Renal cortical epithelial cell (primary cell): ENCODE measurements at places on chromosomes 4 and X.

DNA sequence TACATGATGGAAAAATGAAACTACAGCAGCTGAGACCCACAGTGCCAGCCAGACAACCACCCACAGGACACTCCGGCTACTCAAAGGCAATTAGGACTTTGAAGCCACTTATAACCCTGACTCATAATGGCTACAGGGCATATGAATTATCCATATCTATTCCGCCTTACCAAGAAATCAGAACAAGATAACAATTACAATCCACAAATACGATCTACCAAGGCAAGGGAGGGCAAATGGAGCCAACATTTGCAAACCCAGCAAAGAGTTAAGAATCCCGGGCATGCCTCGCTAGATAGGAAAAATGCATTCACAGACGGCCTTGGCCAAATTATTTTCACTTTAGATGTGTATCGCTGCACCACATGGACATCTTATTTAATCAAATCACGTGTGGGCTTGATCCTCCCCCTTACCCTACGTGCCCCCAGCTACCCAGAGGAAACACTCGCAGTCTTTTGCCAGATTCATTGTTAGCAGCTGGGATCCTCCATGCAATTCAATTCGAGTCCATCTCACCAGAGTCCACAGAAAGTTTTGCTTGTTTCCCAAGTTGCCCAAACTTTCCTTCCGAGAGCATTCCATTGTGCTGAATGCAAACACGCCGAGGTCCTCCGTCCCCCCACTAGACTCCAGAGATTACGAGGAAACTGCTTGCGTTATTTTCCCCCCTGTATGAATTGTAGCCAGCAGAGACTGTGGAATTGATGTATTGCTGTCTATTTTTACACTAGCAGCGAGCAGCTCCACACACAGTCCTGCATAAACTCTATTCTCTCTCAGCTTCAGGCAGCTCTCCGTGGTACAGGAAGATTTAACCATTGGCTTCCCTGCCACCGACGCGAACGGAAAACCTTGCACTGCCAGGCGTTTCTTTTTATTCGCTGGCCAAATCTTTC, 1.2 kb downstream of the PPARGC1A start:
- DNase-seq: peak; percentile 49

- no peak for DNase-seq
These were observed 16.2 kb downstream of the SPOCK3 start for GRCh38 chr4:167218022-167218608.

DNA sequence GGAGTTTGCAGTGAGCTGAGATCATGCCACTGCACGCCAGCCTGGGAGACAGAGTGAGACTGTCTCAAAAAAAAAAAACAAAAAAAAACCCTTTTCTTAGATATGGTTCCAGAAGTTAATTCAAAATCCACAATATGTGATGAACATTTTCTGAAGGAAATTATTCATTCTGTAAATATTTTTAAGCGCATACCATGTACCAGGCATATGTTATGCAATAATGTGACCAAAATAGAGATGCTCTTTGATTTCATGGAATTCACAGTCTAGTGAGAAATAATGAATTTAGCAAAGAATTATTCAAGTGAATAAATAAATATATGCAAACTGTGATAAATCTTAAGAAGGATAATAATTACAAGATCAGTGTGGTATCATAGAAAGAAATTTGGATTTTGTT, 174.7 kb downstream of the GC start:
- DNase-seq: no peak

DNA sequence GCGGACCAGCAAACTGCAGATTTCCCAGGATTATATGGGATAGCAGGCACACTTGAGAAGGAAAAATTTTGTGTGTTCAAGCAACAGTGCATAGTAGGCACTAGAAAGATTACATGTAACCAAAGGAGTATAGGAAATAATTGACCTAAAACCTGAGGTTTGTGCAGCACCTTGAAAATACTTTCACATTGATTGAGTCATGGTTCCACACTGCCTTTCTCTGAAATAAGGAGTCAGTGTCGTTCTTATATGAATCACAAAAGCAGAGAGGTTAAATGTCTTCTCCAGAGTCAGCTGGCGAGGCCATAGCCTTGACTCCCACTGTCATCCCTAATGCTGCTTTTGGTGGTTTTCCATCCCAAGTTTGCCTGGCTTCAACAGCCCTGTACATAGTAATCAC, 138.9 kb downstream of the SOWAHB start:
- peak; percentile 66 for DNase-seq

DNA sequence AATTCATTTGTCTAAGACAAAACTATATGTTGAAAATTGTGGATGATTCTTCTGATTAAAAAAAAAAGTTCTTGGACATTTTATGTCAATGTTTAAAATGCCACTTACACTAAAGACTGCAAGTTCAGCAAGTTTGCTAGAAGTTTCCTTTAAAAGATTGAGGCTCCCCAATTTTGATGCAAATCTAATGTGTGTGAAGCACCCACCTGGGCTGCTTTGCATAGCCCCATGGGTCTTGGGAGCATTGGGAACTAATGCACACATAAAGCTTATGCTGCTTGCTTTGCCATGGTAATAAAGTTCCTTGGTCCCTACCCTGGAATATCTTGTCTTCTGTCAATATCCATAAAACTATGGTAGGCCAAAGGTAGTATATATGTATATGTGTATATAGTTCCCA, 725.9 kb upstream of the GRID2 start:
- DNase-seq: no peak

GRCh38 chr4:113809311-113809710, 47.8 kb upstream of the CAMK2D start:
- no peak for DNase-seq

DNA sequence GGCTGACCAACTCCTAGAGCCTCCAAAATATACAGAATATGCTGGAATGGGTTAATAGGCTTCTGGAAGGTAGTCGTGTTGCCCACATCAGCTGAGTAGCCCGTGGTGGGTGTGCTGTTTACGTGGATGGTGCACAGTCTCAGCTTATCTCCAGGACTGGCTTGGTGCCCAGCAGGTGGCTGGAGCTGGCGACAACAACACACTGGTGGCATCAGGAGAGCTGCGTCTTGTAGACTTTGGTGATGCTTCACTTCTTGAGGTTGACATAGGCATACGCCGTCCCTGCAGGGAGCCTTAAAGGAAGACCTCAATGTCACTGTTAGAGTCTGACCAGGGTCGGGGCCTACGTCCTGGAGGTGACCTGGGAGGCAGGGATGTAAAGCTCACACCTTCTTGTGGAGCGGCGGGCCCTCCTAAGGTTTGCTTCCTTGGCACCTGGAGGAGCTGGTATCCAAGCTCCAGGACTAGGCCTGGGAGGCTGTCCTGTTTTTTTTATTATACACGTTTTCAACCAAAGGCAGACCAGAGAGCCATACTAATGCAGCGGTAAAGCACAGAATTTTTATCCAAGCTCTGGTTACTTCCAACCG, 26.5 kb upstream of the RBMX start:
- no peak for DNase-seq
